ENCODE measurements at places on chromosomes 7 and 10.

GRCh38 chr10:6280291-6280690 lies 77.6 kb downstream of the PFKFB3 start:
- DNase-seq, result no peak

- no peak for DNase-seq
Observed at GRCh38 chr7:130878785-130879184, 144.8 kb upstream of the KLF14 start.

DNA sequence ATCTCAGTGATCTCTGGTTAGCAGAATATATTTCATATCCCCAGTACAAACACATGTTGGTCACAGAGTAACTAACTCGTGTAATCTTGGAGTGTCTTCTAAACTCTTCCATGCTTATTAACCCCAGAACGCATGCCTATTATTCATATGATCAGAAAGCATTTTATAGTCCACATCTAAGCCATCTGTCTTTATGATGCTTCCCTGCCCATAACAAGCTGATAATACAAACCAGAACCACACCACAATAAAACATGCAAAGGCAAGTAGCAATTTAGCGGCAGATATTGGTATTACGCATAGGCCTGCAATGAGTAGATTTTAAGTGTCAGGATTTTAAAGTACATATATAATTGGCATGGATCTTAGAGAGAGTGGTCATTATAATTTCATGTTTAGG lies 120.0 kb upstream of the PRKCQ start:
- DNase-seq, result no peak

DNA sequence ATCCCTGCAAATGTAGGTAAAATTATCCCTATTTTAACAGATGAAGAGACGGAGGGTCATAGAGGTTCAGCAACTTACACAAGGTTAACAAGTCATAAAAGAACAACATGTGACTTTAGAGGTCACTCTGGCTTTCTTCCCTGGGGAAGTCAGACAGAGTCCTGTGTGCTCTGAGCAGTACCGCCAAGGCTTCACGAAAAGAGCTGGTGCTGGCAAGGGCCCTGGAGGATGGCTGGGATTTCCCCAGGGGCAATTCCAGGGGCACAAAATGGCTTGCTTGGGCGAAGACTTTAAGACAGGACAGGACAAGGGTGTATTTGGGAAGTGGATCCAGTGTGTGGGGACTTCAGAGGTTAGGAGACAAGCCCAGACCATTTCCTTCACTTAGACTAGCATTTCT lies 144.1 kb downstream of the PIP4K2A start:
- DNase-seq, result no peak

GRCh38 chr7:108430664-108431063 lies 25.6 kb downstream of the NRCAM start:
- DNase-seq, result no peak

All from fibroblast of skin of left biceps (primary cell).